ENCODE measurements at places on chromosomes 3 and 15.

- no peak for DNase-seq
Observed at GRCh38 chr3:188939814-188940572, 231.8 kb upstream of the TPRG1 start.

DNA sequence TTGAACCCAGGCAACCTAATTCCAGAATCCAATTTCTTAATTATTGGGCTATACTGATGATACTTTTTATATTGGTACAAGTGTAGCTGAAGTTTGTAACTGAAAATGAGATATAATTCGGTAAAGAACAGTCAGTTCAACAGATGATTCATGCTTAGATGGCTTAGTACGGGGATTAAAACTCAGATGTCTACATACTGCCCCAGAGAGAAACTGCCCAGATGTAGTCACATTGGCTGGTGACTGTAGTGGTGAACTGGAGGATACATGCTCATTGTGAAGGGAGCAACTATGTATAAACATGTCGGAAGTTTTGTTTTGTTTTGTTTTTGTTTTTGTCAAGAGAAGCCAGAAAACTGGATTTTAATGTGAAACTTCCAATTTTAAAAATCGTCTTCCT lies 179.6 kb downstream of the ADAMTSL3 start:
- DNase-seq = no peak

GRCh38 chr15:94122516-94122915 lies 108.8 kb upstream of the MCTP2 start:
- DNase-seq = no peak

- peak; percentile 76 for DNase-seq
Observed at GRCh38 chr3:55484801-55485791, 2.0 kb downstream of the WNT5A start.

Data from suppressor macrophage (primary cell).